Osteocyte (in vitro differentiated cells): ENCODE measurements at places on chromosomes 13 and 19. TPM values are rescaled to one million over a fixed set of nuclear protein-coding genes. Genes with fewer than 3 reads are reported as not detected.

- no peak for DNase-seq
These were observed 86.8 kb upstream of the SCEL start for GRCh38 chr13:77448689-77449088.

- DNase-seq: no peak
These were observed 5.7 kb downstream of the HOOK2 start for GRCh38 chr19:12769689-12770088.

MYO9B gene
- total RNA-seq: 93.3 and 94.3 TPM in 2 replicates

GRCh38 chr19:45101806-45102205, 8.8 kb downstream of the PPP1R37 start:
- no peak for DNase-seq

DNA sequence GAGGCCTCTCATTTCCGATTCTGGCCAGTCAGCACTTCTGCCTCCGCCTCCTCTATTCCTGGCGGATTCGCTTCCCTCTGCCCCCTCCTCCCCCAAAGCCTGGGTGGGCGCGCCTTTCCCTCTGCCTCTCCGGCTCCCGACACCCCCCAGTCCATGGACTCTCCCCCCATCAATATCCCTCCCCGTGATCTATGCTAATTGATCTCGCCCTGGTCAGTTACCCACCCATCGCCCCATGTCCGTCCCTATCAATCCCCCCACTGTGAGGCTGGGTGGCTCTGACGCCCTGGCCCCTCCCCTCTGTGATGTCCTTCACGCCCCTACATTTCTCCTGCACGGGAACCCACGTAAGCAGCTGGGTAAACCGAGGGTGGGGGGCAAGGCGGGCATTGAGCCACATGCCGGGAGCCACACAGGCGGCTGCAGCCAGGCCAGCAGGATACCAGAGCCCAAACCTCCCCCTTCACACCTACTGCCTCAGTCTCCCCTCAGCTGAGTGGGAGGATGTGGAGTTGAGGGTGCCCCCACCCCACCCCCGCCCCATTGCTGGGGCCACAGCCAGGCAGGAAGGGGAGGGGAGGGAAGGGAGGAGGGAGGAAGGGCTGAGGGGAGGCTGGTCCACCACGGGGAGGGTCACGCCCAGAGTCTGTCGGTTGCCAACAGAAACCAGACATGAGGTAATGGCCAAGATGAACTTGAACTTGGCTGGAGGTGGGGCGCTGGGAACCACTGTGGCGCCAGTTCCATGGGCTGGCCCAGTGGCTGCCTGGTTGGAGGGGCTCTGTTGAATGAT, 21.0 kb downstream of the SMIM24 start:
- DNase-seq: no peak

DNA sequence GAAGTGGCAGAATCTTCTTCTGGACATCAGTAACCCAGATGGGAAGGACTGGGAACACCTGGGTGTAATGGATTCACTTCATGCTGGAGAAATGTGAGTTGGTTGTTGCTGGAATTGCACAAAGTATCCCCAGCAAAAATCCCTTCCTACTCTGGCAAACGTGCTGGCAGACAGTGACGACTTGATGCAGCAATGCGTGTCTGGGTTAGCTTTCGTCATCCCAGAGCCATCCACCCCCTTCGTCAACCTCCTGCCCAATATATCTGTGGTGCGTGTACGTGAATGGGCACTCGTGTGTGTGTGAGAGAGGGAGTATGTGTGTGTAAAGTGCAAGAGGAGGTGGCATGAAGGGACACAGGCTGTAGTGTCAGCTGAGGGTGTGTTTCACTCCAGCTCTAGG, 70.9 kb downstream of the TM9SF2 start:
- DNase-seq: no peak

FGF22 gene
- total RNA-seq: 0.81 TPM in 1 of 2 replicates, not detected in the other

TRPC4 gene
- total RNA-seq: 6.3 and 6.8 TPM in 2 replicates

- no peak for DNase-seq
These were observed 6.1 kb downstream of the CAPN12 start for GRCh38 chr19:38737921-38738737.

DNA sequence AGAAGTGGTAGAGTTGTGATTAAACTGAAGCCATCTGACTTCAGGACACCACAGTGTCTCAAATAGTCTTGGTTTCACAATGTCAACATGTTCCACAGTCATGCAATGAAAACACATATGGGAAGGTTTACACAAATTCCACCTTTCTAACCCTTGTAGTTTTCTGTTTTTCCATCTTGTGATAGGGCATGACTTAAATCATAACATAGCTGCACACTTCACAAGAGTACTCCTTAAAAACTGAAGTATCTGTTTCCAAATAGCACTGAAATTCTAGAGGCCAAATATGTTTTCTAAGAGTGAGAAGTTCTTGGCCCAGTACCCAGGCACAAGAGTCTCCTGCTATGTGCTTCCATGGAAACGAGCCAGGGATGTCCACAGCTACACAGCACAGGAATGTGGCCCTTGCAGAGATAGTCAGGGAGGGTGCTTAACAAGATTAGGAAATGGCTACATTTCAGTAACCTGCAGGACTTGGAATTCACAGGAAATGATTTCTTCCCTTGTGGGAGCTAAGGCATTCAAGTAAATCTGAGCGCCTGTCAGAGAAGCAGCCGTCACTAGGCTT, 269.1 kb downstream of the NDFIP2 start:
- peak; percentile 85 for DNase-seq

DNA sequence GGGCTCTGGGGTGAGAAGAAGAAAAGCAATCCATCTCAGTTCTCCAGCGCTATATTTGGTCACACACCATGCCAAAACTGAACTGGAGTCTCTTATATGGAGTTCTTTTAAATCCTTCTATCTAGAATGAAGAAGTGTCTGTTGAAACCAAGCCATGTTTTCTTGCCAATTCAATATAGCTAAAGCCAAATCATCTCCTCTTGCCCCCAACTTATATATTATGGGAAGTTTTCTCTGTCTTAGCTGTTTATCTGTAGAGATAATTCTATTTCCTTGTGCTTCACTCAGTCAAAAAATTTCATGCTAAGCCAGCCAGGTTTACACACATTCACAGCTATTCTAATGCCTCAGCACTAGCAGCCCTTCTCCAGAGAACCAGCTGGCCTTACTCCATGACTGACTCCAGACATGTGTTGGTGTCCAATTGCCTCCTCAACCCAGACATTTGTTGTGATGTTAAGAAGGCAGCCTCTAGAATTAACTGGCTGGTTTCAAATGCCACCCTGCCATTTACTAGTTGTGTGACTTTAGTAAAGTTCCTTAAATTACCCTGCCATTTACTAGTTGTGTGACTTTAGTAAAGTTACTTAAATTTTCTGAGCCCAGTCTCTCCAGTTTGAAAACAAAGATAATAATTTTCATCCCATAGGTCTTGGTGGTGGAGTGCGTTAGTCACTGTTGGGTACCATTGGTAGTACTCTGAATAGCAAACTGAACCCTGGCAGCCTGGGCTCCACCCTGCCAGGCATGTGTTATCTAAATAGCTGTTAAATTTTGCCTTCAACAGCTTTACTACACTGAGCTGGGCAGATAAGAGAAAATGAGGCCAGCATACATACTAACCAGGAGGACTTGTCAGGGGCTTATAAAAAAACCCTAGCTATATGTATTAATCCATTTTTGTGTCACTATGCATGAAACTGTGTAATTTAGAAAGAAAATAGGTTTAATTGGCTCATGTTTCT, 525.1 kb downstream of the LMO7 start:
- DNase-seq: no peak

GRCh38 chr13:41820581-41821237, 140.2 kb downstream of the VWA8 start:
- no peak for DNase-seq

SRRM5 gene
- total RNA-seq: 0.24 and 0.35 TPM in 2 replicates

NCAN gene
- not detected in 2 replicates for total RNA-seq

GRCh38 chr13:50589139-50589538, 254.4 kb downstream of the DLEU7 start:
- DNase-seq: no peak

- DNase-seq: no peak
These were observed 284.0 kb downstream of the OXGR1 start for GRCh38 chr13:96710166-96710862.
